Hippocampal formation (tissue), 2 donors: ENCODE measurements at places on chromosomes 4 and X.

- peak; percentile 70 for DNase-seq
These were observed 119.1 kb upstream of the TRIM2 start for GRCh38 chr4:153084980-153085630.

- DNase-seq = peak; percentile 62
These were observed 11.2 kb upstream of the CCNQ start for GRCh38 chrX:153609917-153610835.

DNA sequence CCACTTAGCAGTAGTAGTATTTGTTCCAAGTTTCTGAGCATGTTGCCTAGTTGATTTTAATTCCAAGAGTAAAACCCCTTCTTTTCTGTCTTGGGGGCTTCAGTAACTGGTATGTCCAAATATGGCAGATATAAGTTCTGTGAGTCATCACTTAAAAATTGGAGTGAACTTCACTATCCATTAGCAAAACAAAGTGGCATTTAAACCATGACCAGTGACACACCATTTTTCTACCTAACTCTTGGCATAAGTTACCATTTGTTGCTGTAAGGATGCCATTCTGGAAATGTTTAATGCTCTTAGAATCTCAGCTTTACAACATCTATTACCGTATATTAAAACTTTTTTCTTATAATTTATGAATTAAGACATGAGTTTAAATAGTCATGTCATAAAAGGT lies 102.0 kb downstream of the CBR4 start:
- no peak for DNase-seq

DNA sequence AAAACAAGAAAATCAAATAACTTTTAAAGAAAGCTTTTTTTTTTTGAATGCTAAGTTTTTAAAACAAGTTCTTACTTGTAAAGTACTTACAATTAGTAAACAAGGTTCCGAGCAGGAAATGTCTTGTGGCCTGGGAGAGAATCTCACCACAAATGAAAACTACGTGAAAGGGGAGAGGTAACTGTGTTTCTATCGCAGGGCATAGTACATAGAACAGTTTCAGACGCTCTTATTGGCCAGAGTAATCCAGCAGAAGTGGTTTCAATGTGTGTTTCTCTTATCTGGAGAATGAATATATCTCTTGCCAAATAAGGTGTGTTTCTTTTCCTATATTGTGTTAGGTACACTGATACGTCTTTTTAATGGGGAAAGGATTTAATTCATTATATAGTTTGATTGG lies at the start of gene PLAC8:
Gene PLAC8 (minus strand): TSS at position 154 of the 400 bp plus-strand sequence. CDS start 6,808 bp downstream, outside the sequence.
- DNase-seq = no peak

DNA sequence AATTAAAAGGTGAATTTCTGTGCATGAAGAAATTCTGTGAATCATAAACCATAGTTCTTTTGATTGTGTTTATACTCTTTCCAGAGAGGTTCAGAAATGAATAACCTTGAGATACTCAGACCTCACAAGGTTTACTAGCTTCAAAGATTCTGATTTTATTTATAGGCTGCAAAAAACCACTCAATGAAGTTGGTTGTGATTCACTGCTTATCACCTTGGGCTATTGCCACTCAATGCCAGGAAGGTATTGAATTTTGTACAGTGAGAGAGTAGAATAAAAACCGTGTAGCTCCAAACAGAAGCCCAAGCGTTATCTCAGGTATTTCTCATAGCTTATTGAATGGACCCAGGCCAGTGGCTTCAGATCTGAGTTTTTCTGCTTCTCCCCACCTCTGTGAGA lies 118.7 kb downstream of the FHIP1A start:
- DNase-seq = no peak

DNA sequence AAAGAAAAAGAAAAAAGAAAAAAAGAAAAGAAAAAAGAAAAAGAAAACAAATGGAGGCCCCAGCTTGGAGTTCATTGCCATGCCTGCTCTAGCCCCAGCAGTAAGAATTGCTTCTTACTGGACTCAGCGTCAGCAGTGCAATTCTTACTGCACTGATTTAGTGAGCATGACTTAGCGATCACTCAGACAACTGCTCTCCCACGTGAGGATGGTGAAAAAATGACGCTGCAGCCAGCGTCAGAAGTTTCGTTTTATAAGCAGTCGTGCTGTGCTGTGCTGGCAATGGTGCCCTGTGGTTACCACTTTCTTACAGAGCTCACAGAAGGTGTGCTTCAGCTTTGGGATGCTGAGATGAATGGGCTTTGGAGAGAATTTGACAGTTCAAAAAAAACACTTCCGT lies 68.3 kb upstream of the DDX3X start:
- DNase-seq = no peak

DNA sequence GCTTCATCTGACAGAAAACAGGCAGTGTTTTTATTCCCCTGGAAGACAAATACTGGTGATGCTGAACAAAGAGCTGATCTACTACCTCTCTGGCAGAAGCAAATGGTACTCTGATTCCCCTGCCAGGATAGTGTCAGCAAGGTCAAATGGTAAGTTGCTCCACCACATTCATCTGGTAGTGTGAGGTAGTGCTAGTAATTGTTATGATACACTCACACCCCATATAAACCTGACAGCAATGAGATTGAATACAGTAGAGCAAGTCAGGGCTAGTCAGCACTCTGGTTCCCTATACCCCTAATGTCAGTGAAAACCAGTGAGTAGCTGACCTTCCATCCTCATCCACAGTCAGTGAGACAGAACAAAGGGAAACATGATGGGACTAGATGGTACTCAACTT lies 3.4 kb upstream of the SPIN4 start:
- DNase-seq = no peak

GRCh38 chrX:68345025-68345424 lies 88.3 kb downstream of the OPHN1 start:
- DNase-seq = no peak

DNA sequence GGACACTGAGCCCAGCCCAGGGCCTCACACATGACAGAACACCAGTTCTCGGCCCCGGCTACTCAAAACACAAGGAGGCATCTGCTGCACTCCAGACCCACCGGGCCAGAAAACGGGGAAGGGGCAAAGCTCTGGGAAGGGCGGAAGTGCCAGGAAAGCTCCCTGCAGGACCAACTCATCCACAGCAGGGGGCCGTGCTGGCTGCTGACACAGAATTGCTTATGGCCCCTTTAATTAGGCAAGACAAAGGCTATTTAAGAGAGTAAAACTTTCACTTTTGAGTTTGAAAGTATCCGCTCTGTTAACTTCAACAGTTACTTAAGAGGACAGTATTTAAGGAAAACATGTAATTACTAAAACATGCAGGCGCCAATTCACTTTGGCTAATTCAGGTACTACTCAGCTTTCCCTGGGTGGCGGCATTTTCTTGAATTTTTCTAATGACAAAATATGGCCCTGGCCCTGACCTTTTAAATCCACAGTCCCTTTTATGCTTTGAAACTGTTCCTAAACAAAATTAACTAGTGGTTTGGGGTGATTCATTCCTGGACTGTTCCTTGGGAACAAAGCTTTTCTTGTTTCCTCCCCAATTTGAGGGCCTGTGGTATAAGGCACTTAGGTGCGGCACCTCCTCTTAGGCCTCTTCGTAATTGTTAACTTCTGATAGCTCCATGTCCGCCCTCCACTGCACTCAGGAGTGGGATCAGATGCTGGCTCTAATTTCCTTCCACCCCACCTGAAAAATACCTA lies 40.4 kb downstream of the NSG1 start:
- DNase-seq = no peak

GRCh38 chr4:152708796-152709195 lies 29.0 kb upstream of the TMEM154 start:
- DNase-seq = no peak

- no peak for DNase-seq
These were observed 8.0 kb downstream of the CFAP99 start for GRCh38 chr4:2426711-2427275.

GRCh38 chr4:112277705-112278448 lies 7.8 kb downstream of the TIFA start:
- DNase-seq = no peak

GRCh38 chrX:48025561-48025960 lies 18.8 kb downstream of the SPACA5 start:
- peak; percentile 26 for DNase-seq

GRCh38 chrX:68428431-68428830 lies 4.9 kb downstream of the OPHN1 start:
- DNase-seq = no peak

DNA sequence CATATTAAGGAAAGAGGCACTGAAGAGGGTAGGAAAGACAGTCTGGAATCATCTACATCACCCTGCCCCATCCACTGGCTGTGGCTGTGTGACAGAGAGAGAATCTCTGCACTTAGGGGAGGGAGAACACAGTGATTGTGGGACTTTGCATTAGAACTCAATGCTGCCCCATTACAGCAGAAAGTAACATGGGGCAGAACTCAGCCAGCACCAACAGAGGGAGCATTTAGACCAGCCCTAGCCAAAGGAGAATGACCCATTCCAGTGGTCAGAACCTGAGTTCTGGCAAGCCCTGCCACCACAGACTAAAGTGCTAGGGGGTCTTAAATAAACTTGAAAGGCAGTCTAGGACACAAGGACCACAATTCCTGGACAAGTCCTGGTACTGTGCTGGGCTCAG lies 37.9 kb downstream of the ZNF330 start:
- DNase-seq = no peak

DNA sequence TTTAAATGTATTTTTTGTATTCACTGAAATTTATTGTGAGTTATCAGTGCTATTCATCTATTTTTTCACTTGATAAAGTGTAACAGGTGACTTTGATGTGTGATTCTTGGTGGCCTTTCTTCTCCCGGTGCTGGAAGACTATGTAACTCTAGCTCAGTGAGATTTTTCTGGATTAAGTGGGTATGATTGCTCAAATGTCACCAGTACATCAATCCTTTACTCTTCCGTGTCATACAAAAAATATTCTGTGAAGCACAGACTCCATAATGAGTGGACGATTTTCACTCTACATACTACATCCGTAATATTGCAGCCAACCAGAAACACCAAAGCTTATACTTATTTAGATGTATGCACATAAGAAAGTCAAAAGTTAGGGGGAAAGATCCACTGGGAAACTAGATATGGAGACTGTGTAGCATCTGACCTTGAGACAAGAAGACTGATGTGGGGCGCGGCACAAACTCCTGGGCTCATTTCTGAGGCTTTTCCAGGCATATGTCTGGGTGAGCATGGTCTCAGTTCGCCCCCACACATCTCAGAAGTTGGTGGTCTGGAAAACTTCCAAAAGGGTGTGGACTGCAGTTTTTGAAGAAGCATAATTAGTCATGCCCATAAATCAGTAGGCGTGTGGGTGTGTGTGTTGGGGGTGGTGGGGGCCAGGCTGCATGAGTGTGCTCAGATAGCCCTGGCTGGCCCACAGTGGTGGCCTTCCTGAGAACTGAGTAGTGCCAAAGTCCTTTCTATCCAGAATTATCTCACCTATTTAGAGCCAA lies 53.9 kb upstream of the TENM3 start:
- no peak for DNase-seq

DNA sequence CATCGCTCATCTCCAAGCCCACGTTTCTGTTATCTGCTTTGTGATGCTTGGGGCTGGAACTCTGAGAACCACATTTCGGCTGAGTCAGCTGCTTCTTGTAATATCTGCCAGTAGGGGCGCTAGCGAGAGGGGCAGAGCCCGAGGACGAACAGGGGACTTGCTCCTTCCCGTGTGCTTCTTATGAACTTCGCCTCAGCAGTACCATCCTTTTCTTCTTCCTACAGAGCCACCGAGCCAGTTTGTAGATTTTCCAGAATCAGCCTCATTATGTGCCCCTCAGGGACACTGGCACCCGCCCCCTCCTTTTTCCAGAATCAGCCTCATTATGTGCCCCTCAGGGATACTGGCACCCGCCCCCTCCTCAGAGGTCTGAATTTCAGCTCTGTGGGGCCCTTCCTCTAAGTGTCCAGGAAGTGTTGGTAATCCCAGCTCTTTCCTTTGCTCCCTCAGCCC lies 441.7 kb upstream of the RASGEF1B start:
- DNase-seq = no peak

DNA sequence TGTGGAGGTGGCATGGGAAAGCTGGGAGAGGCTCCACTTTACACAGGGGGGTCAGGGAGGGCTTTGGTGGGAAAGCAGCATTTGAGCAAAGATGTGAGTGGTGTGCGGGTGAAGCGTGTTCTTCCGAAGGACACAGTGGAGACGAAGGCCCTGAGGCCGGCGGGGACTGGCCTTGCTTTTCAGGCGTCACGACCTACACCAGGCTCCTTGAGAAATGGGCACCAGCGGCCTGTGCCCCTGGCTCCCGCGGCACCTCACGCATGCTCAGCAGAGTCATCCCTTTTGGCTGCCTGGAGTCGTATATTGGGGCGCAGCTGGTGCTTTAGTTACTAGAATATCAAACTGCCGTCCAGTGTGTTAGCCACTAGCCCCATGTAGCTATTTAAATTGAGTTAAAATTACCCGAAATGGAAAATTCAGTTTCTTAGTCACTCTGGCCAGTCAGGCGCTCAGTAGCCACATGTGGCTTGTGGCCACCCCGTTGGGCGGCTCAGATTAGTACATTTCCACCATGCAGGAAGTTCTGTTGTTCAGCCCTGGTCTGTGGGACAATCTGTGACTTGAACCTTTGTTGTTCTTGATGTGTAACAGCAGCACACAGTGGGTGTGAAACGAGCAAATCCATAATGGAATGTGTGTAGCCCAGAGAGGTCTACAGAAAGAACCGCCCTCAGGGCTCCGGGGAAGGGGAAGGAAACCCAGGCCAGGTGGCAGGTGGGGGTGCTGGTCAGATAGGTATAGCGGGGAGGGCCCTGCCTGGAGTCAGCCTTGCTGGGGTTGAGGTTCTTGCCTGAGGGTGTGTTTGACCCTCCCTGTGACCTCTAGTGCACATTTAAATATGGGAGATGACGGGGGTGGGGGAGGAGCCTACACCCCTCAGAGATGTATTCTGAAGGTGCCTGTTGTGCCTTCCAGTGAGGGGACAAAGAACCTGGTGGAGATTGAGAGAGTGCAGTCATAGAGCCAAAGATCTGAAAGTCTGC lies 30.4 kb downstream of the TBC1D14 start:
- DNase-seq = no peak

- DNase-seq = no peak
These were observed 1.6 kb downstream of the EGF start for GRCh38 chr4:109914322-109914721.

GRCh38 chr4:21476757-21477156 lies 471.8 kb downstream of the KCNIP4 start:
- DNase-seq = no peak

DNA sequence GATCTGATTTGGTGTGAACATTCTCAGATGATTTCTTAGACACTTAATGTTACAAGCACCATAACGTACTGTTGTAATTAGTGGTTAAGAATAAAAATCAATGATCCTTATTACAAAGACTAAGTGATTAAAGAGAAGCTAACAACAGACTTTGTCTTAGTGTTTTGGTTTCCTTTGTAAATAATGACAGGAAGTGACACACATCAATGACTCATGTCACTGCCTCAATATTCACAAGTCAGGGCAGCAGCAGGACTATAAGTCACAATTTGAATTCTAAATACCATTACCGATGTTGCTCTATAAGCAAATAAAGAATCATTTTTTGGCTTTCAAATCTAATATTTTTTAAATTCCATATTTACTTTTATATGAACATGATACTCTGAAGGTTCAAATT lies 115.8 kb upstream of the FAT4 start:
- DNase-seq = no peak

- DNase-seq = no peak
These were observed 191.8 kb downstream of the ADAM29 start for GRCh38 chr4:175109933-175110332.

GRCh38 chrX:33156152-33156726 lies 55.1 kb downstream of the DMD start:
- DNase-seq = no peak

GRCh38 chr4:41141900-41142299 lies 72.4 kb downstream of the APBB2 start:
- DNase-seq = no peak

- DNase-seq = peak; percentile 45
These were observed 775 bp downstream of the KCTD8 start for GRCh38 chr4:44447563-44448504.

GRCh38 chrX:55033429-55033828 lies 2.7 kb upstream of the ALAS2 start:
- DNase-seq = no peak
